ENCODE measurements at places on chromosomes 12 and 14.

- no peak for DNase-seq
Measured at GRCh38 chr14:64702493-64703394, 1.5 kb upstream of the PLEKHG3 start.

DNA sequence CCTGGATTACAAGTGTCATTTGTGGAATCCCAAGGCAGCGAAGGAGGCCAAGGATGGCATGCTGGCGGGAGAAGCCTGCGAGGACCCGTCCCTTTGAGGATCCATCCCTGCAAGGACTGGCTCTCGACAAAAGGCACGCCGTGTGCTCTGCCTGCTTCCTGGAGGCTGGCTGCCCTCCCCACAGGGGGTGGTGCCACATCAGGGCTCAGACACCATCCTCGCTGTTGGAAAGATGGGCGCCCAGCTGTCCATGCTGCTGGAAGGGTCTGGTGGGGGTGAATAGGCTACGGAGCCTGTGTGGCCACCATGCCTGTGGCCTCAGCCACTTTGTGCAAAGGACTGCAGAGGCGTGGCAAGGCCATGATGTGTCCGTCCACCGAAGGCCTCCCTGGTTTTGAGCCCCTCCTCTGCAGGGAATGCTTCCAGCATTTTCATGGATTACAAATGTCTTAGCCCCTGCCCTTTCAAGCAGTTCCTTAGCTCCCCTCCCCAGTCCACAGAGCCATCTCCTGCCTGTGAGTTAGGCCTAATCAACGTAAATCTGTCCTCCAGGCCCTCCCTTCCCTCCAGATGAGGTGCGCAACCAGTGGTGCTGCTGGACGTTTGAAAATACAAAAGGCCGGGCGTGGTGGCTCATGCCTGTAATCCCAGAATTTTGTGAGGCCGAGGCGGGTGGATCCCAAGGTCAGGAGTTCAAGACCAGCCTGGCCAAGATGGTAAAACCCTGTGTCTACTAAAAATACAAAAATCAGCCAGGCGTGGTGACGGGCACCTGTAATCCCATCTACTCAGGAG is 22.1 kb downstream of the ZBTB42 start:
- no peak for DNase-seq

- no peak for DNase-seq
Measured at GRCh38 chr14:53542732-53543131, 389.6 kb upstream of the DDHD1 start.

DNA sequence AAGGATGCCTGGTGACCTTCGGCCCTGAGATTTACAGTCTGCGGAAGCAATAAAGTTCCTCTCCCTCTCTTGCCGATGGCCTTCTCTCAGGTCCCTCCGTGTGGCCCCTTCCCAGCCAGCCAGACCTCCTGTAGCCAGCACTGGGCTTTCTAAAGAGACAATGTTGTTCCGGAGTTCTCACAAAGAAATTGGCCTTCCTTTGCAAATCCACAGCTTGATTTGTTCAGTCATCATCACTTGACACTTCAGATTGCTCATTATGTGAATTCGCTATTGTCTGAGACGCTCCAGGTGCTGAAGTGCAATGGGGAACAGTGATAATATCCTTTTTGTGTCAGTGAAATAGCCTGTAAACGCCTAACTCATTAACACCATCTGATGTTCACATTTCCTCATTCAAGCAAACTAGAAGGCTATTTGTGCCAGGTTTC is 43.7 kb upstream of the GPHB5 start:
- DNase-seq, result no peak

DNA sequence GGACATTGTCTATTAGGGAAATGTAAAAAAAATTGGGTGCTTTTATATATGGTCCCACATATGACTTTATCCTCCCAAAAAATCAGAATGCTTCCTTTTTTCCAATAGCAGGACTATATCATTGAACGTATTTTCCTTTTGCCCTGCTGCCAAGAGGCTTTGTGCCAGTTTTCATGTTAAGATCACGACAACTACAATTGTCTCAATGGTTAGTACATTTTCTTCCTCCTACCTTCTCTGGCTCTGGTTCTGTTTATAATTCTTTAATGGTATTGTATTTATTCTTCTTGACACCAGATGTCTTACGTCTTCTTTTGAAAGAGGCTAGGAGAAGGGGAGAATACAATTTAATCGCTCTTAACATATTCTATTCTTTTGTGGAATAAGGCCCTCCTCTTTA is 106.9 kb downstream of the ANO6 start:
- DNase-seq, result no peak

DNA sequence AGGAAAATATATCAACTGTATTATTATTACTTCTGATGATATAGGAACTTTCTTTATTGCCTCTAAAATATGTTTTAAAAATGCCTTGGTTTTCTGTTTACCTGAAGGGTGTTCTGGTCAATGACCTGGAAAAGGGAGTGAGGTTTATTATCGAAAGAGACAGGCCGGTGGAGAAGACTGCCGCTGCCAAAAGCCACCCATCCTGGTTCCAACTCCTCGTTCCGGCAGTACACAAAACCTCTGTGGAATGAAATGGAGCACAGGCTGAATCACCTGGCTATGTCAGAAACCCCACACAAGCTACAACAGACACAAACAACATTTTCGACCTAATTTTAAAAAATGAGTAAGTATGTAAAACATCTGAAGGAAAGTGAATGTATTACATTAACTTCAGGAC is 73.6 kb downstream of the HECTD4 start:
- no peak for DNase-seq

DNA sequence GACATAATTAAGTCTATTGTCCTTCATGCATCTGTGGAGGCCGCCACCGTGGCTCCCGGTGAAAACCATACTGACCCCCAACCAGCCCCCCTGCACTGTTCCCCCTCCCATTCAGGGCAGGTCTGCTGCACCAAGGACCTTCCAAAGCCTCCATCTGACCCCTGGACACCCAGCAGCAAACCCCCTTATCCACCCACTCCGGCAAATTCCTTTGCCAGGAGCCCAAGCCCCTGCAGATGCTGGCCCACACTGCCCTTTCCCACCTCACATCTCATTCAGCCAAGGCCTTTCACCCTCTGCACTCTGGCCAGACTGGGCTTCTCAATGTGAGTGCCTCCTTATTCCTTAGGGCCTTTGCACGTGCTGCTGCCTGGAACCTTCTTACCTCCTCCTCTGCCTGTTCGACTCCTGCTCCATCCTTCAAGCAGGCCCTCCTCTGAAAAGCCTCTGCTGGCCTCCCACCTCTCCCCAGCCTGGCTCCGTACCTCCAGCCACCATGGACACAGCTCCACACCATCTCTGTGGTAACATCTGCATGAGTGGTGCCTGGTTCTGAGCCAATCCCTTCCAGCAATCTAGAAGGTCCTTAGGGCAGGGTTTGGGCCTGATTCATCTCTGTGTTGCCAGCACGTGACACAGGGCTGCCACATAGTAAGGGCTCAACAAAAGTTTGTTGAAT is 230.7 kb downstream of the BCL11B start:
- DNase-seq, result no peak

- DNase-seq, result no peak
Measured at GRCh38 chr12:42794806-42795205, 205.3 kb upstream of the PRICKLE1 start.

- no peak for DNase-seq
Measured at GRCh38 chr12:116798719-116799118, 60.6 kb downstream of the RNFT2 start.

GRCh38 chr12:56658921-56659320 is 13.1 kb upstream of the ATP5F1B start:
- DNase-seq, result no peak

DNA sequence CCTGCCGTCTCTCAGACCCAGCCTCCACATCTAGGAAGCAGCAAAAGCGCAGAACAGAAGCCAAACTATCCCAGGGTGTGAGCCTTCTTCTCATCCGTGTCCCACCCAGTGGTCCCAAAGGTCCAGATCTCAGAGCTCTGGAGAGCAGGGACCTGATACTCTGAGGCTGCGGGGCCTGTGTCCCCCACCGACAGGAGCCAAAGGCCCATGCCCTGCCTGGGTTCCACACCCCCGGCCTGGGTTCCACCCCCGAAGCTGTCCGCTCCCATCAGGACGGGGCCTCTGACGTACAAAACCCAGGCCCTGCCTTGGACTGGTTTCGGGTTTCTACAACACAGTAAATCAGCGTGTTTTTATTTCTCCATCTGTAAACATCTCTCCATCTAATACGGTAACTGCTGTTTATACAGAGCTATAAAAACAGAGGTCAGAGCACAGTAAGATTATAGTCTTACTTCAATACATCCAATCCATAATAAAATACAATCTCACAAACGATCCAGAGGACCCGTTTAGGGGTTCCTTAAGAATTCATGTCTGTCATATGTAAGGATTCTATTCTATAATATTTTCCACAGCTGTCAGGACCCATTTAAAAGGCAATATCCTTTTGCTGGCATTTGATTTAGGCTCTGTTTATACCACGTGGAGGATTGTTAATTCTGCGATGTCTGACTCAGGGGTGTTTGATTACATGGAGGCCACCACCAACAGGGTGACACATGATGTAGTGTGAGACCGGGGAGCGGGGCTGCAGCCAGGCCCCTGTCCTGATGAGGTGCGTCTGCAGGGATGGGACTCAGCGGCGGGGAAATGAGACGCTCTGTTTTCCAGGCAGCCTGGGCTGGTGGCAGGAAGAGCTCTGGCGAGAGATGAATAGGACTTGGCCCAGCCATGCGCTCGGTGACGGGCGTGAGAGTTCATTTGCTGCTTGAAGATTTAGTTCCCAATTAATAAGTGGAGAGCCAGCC is 110.3 kb downstream of the DICER1 start:
- no peak for DNase-seq

DNA sequence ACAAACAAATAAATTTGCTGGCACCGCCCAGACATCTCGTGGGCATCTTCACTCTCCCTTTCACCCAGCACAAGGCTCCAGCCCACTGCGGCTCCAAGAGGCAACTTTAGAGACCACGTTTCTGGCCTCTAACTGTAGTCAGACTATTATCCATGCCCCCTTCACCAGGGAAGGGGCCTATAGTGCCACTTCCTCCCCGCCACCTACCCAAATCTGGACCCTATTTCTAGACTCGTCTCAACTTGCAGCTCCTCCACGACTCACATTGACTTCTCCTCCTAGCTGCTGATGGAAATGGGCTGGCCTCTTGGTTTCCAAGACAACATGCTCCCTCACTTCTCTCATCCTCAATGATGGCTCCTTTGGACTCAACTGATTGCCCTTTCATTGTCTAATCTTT is 12.3 kb downstream of the KRT1 start:
- DNase-seq, result no peak

- DNase-seq, result no peak
Measured at GRCh38 chr12:111759991-111760390, 6.7 kb upstream of the ALDH2 start.

- DNase-seq, result no peak
Measured at GRCh38 chr14:50237427-50237826, 6.0 kb upstream of the SOS2 start.

GRCh38 chr14:87840906-87841305 is 152.1 kb downstream of the GALC start:
- DNase-seq, result no peak

- no peak for DNase-seq
Measured at GRCh38 chr14:99679996-99680395, 4.1 kb upstream of the CYP46A1 start.

DNA sequence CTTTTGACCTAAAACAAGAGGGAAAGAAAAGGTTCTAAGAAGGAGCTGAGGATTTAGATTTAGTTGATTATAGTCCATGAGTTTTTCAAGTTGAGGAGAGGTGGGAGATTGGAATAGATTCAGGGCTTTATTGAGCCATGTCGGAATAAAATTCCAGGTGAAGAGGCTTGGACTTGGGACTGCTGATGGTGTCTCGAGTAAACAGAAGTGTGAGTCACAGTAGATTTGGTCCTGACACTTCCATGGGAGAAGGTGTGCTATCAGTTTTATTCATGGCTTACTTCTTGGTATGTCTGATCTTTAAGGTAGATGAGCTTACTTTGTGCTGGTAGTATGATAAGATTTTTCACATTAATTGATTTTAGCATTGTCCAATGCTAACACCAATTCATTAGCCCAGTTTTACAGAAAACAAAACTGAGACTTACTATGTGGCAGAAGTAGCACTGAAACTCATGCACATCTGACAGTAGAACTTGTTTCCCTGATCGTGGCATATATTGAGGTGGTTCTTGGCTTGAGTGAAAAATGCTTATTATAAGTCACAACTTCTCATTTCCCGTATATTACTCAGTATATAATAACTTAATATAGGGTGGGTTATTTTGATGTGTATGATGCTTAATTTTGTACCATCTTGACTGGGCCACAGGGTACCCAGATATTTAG is 172.4 kb upstream of the IGF1 start:
- DNase-seq, result no peak

DNA sequence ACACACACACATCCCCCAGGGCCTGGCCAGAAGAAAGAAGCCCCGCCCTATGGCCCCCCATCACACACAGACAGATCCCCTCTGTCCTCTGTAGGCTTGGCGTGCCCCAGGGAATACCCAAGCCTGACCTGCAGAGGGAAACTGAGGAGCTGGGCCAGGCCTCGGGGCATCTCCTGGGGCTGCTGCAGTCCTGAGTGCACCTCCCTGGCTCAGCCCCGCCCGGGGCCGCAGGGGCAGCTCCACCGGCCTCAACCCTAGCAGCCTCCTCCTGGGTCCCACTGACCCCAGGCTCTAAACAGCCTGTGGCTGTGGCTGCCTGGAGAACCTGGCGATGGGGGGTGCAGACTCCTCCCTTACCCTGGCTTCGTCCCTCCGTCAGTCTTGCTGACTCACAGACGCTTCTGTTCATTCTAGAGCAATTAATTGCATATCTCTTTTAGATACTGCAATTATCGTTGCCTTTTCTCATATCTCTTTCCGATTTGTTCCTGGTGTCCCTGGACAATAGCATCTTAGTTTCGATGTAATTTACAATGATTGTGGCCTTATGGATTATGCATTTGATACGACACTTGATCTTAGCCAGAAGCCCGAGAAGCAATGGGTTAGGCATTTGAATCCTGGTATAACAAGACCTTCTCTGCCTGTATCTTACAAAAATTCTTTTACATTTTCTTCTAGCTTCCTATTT is 45.8 kb upstream of the EIF5 start:
- DNase-seq, result no peak

- DNase-seq, result no peak
Measured at GRCh38 chr12:127542931-127543330, 724.0 kb upstream of the TMEM132C start.

- no peak for DNase-seq
Measured at GRCh38 chr14:68217791-68218340, 398.3 kb downstream of the RAD51B start.

DNA sequence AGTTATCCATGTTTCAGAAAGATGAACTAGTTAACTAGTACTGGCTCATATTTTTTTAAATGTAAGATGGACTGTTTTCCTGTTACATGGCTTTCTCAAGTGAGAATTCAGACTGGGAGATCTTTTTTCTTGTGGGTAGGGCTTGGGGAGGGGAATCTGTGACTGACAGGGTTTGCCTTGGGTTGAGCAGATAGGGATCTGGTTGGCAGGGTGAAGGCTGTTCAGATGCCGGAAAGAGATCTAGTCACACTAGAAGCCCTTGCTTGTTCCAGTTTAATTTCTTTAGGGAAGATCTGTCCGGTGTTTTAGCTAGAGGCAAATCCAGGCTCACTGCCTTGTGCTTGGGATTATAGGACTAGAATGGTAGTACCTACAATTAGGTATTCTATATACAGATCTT is 63.2 kb downstream of the FBXO33 start:
- DNase-seq, result no peak
